Right ventricle myocardium inferior (tissue), 1 donor: ENCODE measurements at places on chromosomes 5 and 9.

DNA sequence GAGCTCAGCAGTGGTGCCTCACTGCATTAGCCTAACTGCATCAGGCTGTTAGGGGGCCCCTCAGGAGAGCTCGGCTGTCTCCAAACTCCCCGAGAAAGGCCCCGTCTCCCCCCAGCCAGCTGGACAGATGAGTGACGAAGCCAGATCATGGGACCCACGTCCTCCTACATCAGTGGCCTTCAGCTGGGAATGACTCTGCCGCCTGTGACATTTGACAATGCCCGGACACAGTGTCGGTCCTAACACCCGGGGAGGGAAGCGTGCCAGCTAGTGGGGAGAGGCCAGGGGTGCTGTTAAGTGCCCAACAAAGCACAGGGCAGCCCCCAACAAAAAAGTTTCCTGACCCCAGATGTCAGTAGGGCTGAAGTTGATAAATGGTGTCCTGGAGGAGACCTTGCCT, 375.2 kb upstream of the IRX2 start:
- no peak for DNase-seq

DNA sequence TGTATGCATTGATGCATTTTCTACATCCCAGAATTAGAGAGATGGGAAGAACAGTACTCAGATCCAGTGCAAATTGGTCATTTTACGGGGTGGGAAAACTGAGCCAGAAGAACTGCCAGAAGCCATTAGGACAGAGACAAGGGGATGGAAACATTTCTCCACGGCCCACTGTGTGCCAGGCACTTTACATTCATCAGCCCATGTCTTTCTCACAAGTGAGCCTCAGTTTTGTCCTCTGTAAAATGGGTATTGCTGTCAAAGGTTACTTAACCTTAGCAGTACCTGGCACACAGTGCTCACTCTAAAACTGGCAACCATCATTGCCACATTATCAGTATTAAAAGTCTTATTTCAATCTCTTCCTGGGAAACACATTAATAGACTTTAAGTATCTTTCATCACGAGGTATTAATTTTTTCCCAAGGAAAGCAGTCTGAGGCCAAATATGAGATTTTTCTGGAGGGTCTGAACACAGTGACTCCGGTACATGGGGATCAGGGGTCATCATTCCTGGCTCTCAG, 5.2 kb downstream of the DUSP1 start:
- no peak for DNase-seq

- DNase-seq, result no peak
Observed at GRCh38 chr5:96636594-96636993, 25.6 kb upstream of the CAST start.

DNA sequence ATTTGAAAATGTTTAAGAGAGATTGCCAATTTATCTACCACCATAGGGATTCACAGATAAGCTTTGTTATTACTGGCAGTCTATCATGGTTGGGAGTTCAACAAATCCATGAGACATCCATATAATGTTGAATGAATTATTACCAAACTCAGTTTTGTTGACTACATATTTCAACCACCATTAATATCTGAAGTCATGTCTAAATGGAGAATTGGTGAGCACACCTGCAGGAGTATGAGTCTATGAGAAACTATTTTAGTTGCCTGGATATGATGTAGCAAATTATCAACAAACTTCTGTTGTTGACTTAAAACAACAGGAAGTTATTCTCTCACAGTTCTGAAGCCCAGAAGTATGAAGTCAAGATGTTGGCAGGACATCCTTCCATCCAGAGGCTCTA, 126.8 kb upstream of the FBXL7 start:
- no peak for DNase-seq

DNA sequence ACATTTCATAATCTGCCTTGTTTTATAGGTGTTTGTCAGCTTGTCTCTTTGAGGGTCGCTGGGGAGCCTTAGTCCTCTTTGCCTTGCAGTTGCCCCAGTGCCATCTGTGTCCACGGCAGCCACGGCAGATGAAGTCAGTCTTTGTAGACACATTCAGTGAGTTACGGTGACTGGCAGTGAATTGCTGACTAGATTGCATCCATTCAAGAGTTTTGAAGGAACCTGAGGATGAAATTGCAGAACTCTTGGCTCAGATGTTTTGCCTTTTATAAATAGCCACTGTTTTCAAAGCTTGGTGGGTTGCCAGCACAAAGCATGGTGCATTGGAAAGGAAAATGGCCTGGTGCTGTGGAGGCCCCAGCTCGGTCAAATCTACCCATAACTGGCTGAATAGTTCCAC, 125.6 kb downstream of the TRIO start:
- DNase-seq, result no peak

- DNase-seq, result no peak
Observed at GRCh38 chr5:118968925-118969375, 19.4 kb downstream of the DTWD2 start.

DNA sequence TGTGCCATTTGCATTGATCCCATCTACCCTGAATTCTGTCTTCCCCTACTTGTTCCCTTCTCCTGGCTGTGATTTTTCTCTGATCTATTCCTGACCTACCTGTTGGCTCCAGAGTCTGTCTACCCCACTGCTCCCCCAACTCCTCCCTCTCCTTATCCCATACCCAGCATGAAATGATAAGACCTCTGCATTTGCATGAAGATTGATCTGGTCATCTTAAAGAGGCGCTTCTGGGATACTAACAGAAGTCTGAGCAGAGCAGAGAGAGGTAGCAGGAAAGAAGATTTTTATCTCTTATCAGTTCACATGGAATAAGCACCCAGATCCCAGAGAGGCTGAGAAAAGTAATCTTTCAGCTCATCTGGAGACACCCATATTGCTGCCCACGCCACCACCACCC, 18.3 kb upstream of the GLIPR2 start:
- DNase-seq, result no peak

GRCh38 chr5:78504704-78505677, 143.6 kb downstream of the LHFPL2 start:
- DNase-seq, result peak; percentile 92

DNA sequence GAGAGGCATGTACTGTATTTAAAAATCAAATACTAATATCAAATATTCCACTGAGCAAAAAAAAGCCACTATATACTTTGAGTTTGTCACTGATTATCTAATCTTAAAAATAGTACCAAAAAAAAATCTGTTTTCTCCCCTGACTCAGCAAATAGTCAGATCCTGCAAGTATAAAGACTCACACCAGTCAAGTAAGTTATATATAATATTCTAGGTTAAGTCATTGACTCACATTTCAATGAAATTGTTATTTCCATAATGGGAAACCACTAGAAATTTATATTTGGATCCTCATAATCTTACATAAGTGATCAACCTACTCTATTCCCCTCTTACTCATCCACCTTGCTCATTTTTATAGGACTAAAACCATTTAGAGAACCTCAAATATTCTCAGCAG, 447.2 kb upstream of the MEF2C start:
- DNase-seq, result no peak

- no peak for DNase-seq
Observed at GRCh38 chr5:36156121-36156601, 4.2 kb downstream of the SKP2 start.

GRCh38 chr5:174581479-174581878, 142.9 kb upstream of the MSX2 start:
- no peak for DNase-seq

GRCh38 chr5:179273441-179274145, 71.7 kb downstream of the ADAMTS2 start:
- DNase-seq, result peak; percentile 33

GRCh38 chr9:130289711-130290241, 24.2 kb downstream of the HMCN2 start:
- DNase-seq, result no peak

- no peak for DNase-seq
Observed at GRCh38 chr9:131701789-131702337, 38.0 kb downstream of the RAPGEF1 start.

GRCh38 chr9:25366906-25367305, 311.3 kb downstream of the TUSC1 start:
- no peak for DNase-seq

- DNase-seq, result no peak
Observed at GRCh38 chr5:144201588-144201987, 30.9 kb downstream of the KCTD16 start.

GRCh38 chr5:92002721-92003274, 619.7 kb upstream of the ARRDC3 start:
- DNase-seq, result no peak

- no peak for DNase-seq
Observed at GRCh38 chr9:124828489-124829333, 24.5 kb upstream of the WDR38 start.

DNA sequence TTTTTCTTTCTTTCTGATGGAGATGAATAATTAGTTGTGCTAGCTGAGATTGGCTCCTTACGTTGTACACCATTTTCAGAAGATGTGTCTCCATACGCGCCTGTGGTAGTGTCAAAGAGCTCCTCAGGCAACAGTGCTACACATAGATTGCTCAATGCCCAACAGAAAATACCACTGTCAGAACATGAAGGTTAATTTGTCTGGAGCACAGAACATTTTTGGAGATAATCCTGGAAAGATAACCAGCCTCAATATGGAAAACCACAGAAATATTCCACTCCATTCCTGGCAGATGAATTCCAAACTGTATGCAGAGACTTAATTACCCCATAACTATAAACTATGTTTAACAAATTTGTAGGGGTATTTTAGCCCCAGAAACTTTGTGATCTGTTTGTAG, 233.6 kb downstream of the MARCHF11 start:
- no peak for DNase-seq

GRCh38 chr5:135977375-135977928, 22.7 kb upstream of the LECT2 start:
- peak; percentile 81 for DNase-seq

DNA sequence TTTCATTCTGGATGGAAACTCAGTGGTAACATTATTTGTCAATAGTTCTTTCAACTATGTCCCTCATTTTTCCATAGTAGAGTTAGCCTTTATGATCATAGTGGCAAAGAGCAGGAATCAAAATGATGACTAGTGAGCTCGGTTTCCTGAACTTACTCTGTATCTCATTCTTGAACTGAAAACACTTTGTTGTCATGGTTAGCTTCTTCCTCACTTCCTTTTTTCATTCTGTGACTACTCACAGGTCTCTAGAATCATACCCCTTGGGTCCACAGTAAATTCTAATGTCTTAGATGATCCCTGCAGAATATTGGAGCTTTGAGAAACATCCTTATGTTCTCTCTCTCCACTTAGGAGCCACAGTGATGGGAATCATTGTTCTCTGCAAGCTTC, 29.4 kb upstream of the RECK start:
- DNase-seq, result no peak

DNA sequence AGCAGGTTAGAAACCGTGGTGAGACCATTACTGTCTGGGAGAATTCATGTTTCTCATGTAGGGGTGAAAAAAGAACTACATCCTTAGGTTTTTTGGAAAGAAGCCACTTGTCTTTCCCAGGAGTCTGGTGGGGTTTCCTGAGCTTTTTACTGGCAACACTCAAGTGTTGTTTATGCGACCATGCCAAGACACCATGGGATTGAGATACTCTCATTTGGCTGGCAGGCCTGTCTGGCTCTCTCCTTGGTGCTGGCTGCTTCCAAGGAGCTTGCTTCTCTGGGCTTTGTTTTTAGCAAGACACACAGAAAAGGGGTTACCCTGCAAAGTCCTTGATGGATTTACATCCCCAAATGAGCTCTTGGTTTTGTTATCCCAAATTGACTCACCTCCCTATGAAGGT, 80.9 kb upstream of the ISL1 start:
- DNase-seq, result no peak

- DNase-seq, result no peak
Observed at GRCh38 chr5:163614787-163615186, 109.4 kb downstream of the MAT2B start.

- DNase-seq, result no peak
Observed at GRCh38 chr5:5381310-5381913, 41.1 kb upstream of the ICE1 start.

GRCh38 chr5:31470608-31471007, 61.3 kb downstream of the DROSHA start:
- DNase-seq, result peak; percentile 74

- DNase-seq, result peak; percentile 80
Observed at GRCh38 chr5:169637549-169638121, 560 bp downstream of the DOCK2 start.

- no peak for DNase-seq
Observed at GRCh38 chr5:90135779-90136378, 273.7 kb downstream of the CETN3 start.

GRCh38 chr9:130179331-130179907, 7.2 kb downstream of the NCS1 start:
- no peak for DNase-seq

DNA sequence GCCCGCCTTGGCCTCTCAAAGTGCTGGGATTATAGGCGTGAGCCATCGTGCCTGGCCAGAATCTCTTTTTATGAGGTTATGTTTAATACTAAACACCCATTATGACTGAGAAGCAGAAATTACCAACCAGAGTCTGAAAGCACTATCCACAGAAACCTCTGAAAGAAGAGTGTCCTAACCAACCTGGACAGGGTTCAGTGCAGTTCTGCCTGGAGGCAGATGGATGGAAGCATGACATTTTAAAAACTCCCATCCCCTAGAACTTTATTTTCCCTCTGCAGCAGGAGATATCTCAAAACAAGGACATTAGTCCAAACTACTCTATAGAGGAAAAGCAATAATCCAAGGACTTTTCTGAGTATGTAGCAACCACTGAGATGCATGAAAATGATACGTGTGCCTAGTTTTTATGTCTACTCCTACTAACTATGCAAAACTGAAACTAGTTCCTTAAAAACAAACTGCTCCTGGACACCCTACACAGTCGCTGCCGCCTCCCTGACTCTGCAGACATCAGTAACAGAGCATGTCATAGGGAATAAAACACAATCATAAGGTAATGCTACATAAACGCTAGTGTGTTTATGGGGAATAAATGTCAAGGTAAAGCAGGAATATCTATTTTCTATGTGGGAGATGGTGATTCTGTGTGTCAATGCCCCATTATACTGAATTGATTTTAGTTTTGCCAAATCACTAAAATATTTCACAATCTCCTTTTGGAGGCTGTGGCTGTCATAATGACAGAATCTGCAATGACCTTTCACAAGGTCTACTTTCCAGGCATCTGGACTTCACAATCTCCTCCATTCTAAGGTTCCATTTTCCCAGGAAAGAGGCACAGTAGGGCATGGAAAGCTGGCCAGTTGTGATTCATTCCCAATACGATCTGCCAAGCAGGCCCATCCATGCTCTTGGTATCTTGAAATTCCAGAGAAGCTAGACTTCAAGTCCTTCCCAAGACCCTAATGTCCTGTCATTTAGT, 122.8 kb downstream of the SIL1 start:
- peak; percentile 70 for DNase-seq

DNA sequence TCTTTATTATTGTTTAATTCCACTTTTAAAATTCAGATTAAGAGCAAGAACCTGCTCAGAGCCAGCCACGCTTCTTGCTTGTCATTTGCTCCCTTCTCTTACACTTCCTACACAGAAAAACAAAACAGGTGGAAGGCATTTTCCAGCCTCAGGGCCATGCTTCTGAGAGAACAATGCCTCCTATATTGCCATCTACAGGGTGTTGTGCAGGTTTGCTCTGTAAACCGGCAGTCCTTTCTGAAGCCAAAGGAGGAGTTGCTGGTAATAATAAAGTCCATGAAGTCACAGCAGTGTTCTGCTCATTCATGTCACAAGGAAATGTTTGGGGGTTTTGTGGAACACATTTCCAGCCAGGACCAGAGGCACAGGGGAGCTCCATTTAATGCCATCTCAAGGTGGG, 16.1 kb upstream of the PRLR start:
- DNase-seq, result no peak

GRCh38 chr9:90020276-90020871, 415.6 kb downstream of the GADD45G start:
- DNase-seq, result no peak

- DNase-seq, result no peak
Observed at GRCh38 chr5:8842971-8843551, 702.8 kb downstream of the SEMA5A start.

- no peak for DNase-seq
Observed at GRCh38 chr5:14148890-14149671, 5.9 kb downstream of the TRIO start.
